ENCODE measurements at places on chromosomes 6 and 20.

DNA sequence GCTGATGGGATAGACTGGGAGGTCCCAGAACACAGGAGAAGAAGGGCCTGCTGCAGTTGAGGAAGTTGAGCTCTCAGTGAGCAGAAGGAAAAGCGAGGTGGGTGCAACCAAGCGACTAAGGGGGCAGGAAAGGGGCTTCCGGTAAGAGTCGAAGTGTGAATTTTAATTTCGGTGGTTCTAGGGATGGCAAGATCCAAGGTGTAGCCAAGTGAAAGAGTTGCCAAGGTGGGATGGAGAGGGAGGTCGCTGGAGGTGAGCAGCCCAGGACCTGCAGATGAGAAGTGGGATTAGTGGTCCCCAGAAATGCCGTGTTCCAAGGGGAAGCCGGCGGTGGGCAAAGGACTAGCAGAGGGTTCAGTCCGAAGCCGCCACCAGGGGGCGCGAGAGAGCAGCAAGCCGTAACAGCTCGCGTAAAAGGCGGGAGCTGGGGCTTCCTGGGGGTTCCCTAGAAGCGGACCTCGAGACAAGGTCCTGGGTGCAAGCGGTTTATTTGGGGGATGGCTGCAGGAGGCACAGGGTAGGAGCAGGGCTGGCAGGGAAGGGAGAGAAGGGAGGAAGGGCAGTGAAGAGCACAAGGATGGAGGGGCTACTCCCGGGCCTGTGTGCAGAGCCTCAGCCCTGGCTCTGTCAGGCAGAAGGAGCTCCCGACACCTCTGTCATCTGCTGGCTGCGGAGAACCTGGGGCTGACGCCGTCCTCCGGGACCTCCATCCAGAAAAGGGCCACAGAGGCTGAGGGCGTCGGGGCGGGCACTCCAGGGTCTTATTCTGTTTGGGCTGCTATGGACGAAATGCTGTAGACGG lies 103.6 kb downstream of the PAX1 start:
- DNase-seq = peak; percentile 35

GRCh38 chr6:148086843-148087242 lies 255.8 kb upstream of the SASH1 start:
- no peak for DNase-seq

- no peak for DNase-seq
Measured at GRCh38 chr6:101401792-101402621, 8.5 kb downstream of the GRIK2 start.

GRCh38 chr6:150667977-150668716 lies 68.5 kb downstream of the PLEKHG1 start:
- DNase-seq = no peak

DNA sequence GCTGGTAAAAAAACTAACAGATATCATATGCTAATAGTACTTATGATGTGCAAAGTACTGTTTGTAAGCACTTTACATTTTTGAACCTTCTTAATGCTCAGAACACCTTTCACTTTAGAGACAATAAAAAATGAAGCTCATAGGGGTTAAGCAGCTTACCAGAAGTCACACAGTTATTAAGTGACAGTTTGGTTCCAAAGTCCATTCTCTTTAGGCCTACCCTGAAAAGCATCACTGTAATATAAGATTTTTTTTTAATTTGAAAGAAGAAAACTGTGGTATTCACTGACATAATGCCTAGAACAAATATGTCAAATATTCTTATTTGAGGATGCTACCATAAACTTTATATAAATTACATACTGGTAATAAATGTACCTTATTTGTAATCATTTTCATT lies 127.6 kb upstream of the RUNX2 start:
- DNase-seq = no peak

- DNase-seq = no peak
Measured at GRCh38 chr6:1560281-1561058, 49.2 kb upstream of the FOXC1 start.

DNA sequence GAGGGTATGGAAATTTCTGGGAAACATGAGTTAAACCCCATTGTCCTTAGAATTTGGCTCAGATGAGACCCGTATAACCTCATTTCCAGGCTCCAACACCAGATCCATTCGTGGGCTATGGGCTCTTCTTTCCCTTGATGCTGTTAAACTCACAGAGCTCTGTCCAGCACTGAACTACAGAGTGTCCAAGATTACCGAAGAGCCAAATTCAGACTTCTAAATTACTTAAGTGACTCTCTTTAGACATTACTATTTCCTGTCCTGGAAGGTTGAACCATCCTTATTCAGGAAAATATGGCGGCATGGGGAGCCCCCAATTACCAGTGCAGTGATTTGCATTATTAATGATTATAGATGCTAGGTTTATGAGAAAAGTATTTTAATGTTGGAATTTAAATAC lies 124.9 kb upstream of the EDN1 start:
- DNase-seq = no peak

DNA sequence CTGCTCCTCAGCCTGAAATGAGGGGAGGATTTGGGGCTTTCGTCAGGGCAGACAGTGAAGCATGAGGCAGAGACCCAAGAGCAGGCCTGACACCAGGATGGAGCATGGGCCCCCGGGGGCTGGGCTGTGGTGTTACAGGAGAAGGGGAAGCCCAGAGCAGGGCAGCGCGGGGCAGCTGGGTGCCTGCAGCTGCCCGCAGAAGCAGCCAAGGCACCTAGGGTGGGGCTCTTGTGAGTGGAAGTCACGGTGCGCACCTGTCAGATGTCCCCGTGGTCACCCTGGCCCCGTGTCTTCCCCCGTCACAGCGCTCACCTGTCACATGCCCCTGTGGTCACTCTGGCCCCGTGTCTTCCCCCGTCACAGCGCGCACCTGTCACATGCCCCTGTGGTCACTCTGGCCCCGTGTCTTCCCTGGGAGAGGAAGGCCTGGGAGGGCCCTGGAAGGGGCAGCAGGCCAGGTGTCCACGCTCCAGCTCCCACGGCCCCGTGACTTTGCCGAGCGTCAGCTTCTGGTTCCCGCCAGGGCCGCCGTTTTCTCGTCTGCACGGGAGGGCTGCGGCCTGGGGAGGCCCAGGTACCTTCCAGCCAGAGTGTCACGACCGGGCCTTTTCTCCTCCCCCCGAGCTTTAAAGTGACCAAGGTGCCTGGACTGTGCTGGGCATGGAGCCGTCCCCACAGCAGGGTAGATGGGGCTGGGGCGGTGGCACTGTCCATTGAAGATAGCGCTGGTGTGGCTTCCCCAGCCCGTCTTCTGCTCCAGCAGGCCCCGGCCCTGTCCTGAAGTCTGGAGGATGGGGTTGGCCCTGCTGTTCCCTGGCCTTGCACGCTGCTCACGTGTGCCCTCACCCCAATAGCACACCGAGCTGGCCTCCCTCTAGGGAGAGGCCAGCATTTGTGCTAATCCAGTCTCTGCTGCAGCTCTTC lies 9.4 kb downstream of the ARFGAP1 start:
- DNase-seq = no peak

GRCh38 chr6:4466261-4466660 lies 309.9 kb upstream of the CDYL start:
- no peak for DNase-seq

DNA sequence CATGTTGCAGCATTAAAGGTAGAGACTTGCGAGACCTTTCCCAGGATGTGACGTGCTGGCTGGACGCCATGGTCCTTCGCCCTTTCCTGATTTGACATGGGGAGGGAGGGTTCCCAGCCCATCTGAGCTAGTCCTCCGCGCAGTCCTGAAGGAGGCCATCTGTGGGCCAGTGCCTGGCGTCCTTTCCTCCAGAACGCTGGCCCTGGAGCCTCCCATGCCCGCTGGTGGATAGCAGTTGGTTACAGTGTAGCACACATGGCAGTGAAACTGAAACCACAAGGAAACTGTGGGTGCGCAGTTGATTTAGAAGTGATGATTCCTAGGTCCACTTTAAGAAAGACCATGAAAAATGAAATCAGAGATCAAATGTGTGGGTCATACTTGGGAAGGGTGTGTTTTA lies 193.7 kb downstream of the CDH4 start:
- no peak for DNase-seq

GRCh38 chr20:58651559-58651945 lies 469 bp downstream of the STX16 start:
- DNase-seq = no peak

DNA sequence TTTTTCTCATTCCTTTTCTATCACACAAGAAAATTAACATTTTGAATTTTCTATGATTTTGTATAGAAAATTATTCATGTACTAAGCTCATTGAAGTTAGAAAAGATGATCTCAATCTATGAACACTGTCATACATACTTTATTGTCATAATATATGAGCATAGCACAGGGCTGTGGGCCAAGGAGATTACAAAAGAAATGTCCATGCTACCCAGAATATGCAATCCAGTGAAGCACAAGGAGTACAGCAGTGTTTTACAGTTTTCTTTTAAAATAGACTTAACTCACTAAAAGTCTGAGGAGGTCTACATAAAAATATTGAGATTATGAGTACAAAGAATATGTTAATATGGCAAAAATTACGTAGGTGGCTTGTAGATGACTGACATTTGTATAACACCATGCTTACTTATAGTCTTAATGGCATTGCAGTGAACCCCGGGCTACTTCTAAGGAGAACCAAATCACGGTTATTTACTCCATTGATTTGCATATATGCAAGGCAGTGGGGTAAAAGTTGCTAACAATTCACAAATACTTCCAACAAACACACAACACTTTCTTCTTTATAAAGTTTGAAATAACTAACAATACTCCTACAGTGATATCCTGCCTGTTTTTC lies 257.1 kb downstream of the BCKDHB start:
- DNase-seq = no peak

GRCh38 chr6:152575621-152576150 lies 61.5 kb downstream of the SYNE1 start:
- DNase-seq = no peak

- no peak for DNase-seq
Measured at GRCh38 chr6:28922004-28922820, 1.6 kb downstream of the TRIM27 start.

All from NT2/D1 (cell line).